Osteoblast (primary cell): ENCODE measurements at places on chromosomes 12 and 14. TPM values are rescaled to one million over a fixed set of nuclear protein-coding genes. Genes with fewer than 3 reads are reported as not detected.

ZDHHC22 gene
- total RNA-seq, result not detected in 2 replicates

DNA sequence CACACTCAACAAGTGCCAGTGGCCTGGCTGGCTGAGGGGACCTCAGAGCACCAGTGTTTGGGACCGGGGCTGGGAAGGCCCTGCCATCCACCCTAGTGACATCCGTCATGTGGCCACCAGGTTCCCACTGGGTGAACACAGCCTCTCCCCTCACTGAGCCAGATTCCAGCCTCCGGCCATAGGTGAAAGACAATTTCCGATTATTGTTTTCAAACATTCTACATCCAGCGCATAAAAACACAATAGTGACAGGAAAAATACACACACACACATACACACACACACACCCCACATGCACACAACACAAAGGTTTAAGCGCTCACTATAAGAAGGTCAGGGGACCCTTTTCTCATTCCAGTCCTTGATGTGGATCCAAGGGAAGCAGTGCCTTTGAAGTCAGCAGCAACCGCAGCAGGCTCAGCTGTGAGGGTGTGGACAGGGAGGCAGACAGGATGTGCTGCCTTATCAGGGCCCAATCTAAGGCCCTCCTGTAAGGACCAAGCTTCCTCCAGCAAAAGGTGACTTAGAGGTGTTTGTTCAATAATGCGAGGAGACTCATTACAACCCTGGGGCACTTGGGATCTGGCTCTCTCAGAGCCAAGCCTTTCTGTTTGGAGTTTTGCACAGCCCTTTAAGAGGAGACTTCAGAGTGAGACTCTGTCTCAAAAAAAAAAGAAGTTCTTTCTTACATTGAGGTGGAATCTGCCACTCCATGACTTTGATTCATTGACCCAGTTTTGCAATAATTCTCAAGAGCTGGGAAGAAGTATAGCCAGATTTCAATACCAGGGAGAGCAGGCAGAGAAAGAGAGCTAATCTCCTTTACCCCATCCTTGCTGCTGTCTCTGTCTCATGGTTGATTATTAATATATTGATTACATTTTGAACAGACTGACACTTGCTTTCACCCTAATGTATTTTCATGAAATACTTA lies 227.8 kb downstream of the ZFP36L1 start:
- DNase-seq, result no peak

DNA sequence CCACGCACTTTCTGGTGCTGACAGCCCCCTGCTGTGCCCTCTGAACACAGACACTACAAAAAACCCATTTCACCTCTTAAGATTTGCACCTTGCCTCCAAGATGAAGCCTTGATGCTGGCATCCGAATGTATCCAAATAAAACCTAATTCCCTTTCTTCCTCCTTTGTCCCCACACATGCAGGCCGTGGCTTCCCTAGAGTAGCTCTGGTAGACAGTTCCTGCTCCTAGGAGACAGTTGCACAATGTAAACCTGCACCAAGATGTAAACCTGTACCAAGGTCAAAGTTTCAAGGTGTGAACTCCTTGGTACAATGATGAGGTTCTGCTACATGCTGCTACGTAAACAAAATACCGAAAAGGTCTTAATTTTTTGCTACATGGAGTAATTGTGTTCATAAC lies 625 bp upstream of the ABHD12B start:
- DNase-seq, result no peak

GRCh38 chr12:91766454-91766853 lies 379.2 kb downstream of the BTG1 start:
- no peak for DNase-seq

DNA sequence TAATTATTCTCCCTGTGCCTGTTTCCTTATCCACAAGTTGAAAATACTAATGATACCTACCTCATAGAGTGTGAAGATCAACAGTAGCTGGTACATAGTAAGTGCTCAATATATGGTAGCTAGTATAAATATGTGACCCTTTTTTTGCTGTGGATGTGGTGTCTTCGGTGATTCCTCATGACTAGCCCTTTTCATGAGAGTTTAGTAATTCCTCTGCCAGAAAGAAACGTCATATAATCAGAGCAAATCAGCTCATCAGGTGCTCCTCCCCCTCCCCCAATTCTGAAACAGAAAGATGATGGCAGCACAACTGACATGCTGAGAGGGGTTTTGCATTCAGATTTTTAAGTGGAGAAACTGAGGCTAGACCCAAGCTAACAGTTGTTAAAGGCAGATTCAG lies 210.8 kb downstream of the SLC41A2 start:
- DNase-seq, result no peak

DNA sequence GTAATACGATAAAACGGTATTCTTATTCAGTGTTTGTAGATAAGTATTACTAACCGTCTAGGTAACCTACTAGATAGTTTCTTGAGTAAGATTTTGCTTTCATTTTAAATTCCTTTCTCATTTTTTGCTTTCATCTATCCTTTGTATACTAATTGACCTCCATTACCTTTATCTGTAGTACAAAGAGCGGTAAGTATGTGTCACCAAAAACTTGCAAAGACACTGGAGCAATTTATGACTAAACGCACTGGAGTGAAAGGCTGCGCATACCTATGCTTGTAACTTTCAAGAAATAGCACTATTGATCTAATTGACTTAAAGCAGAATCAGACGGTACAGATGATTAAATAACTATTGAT lies 1.7 kb downstream of the ARHGAP5 start:
- DNase-seq, result no peak
